ENCODE measurements at places on chromosomes 12 and 14.
A peak's percentile ranks its signal among the peaks of the same experiment; 100 is the strongest.

- no peak for DNase-seq
Observed at GRCh38 chr12:11324426-11324825, 14.2 kb upstream of the PRB4 start.

DNA sequence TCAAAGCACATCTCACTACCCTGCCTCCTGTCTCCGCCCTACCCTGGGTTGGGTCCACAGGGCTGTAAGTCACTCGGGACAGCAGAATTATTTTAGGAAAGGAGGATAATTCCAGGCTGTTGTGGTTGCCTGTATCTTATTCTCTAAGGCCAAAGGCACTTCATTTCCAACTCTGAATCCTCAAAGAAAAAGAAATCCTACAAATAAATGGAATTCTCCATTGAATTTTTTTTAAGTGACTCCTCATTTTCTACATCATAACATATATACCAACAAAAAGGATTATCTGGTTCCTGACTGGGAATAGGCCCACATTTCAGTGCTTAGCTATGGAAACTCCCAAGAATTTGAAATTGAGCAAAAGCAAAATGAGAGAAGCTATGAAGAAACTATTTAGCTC is 186.4 kb downstream of the ITPR2 start:
- no peak for DNase-seq

DNA sequence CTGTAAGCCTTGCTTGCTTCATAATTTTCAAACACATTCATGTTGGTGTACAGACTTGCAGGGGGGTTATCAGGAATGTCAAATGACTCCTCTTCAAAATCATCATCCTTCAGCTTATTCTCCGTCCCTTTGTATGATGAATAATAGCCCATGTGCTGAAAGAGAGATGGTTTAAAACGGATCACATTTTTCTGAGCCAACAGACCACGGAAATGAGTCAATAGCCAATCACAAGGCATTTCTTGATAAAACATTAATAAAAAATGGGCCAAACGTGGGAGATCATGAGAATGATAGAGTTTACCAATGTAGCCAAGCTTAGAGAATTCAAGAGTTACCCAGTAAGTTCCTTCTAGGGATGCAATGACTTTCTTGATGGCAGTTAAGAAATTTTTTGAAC is 105.5 kb downstream of the NTS start:
- DNase-seq = no peak

DNA sequence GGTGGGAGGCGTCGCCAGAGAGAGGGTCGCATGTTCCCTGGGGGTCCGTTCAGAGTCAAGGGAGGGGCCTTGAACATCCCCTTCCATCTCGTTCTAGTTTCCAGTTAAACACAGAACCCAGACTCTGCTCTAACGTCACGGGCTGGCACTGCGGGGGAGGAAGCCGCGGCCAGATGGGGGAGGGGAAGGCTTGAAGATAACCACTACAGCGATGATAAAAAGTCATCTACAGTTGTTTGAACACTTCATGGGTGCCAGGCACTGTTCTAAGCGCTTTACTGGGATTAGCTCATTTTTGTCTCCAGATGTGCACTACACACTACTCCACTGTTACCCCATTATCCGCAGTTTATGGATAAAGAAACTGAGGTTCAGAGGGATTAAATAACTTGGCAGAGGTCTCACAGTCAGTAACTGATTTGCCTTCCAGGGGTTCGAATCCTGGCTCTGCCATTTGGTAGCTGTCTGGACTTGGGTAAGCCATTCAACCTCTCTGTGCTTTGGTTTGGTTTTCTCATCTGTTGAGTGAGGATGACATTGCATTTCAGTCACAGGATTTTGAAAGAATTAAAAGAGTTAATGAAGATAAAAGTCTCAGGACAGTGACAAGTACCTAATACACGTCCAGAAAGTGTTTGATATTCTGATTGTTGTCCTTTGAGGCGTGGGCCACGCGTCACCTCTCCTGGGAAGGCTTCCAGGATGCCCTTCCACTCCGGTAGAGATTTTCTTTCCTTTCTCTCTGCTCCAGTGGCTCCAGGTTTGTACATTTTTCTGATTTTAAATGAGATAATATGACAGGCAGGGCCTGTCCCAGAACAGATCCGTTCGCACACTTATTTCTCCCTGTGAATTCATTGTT is 798 bp upstream of the RASAL1 start:
- no peak for DNase-seq

DNA sequence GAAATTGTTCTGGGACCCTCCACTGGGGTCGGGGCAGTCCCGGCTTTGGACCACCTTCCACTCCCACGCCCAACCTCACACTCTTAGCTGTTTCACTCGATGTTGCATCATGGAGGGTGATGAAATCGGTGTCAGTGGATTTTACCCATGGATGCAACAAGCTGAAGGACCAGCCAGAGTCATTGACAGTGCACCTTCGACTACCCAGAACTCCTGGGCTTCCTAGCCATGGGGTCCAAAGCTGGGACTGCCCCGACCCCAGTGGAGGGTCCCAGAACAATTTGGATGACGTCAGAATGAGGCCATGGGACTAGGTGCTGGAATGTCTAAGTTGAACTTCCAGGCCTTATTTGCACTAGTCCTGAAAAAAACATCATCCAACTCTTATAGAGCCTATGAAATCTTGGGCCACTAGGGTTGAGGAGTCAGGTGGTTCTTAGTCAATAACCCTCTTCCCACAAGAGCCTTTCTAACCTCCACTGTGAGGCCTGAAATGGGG is 882 bp upstream of the IL23A start:
- no peak for DNase-seq

- DNase-seq = no peak
Observed at GRCh38 chr12:22899184-22899583, 274.2 kb downstream of the ETNK1 start.

GRCh38 chr14:75811872-75812499 is 150.9 kb downstream of the TTLL5 start:
- peak; percentile 28 for DNase-seq

DNA sequence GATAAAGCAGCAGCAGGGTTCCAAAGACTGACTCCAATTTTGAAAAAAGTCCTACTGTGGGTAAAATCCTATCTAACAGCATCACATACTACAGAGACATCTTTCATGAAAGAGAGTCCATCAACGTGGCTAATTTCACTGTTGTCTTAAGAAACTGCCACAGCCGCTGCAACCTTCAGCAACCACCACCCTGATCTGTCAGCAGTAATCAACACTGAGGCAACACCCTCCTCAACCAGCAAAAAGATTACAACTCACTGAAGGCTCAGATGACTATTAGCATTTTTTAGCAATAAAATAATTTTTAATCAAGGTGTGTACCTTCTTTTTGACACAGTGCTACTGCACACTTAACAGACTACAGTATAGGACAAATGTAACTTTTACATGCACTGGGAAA is 6.6 kb downstream of the CAPRIN2 start:
- DNase-seq = no peak

DNA sequence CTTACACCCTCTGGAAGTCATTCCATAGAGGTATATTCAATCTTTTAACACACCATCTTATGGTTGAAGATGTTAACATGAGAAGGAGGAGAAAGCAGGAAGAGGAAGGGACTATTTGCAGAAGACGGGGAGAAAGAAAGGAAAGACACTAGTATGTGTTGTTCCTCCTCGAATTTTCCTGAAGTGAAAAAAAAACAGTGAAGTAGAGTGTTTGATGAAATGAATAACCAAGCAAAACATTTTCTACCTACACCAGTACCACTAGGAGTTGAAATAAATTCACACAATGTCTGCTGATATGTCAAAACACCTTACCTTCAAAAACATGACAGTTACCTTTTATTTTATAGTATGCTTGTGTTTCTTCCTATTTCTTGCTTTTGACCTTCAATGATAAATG is 1.4 kb upstream of the CNOT2 start:
- no peak for DNase-seq

DNA sequence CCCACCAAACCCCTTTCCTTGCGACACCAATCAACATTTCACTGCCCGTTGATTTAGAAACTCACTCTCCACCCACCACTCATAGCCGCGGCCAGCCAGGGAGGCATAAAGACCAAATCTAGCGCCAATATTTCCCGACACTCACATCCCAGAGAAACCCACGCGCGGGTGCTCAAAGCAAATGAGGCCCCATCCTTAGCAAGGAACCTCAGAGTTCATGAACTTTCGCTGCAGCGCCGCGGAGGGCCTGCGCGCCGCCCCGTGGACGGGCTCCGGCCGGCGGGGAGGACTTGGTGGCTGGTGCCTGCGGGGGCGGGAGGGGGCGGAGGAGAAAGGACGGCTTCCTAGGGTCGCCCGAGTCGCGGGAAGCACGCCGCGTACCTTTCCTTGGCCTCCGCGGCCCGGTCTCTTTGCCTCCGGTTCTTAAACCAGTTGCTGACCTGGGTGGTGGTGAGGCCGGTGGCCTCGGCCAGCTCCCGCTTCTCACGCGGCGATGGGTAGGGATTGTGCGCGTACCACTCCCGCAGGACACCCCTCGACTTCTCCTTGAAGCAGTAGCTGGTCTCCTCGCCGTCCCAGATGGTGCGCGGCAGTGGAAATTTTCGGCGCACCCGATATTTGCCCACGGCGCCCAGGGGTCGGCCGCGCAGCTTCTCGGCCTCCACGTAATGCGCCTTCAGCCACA is 886 bp downstream of the SIX1 start:
- no peak for DNase-seq

GRCh38 chr14:95814363-95815225 is 62.0 kb upstream of the TUNAR start:
- no peak for DNase-seq

DNA sequence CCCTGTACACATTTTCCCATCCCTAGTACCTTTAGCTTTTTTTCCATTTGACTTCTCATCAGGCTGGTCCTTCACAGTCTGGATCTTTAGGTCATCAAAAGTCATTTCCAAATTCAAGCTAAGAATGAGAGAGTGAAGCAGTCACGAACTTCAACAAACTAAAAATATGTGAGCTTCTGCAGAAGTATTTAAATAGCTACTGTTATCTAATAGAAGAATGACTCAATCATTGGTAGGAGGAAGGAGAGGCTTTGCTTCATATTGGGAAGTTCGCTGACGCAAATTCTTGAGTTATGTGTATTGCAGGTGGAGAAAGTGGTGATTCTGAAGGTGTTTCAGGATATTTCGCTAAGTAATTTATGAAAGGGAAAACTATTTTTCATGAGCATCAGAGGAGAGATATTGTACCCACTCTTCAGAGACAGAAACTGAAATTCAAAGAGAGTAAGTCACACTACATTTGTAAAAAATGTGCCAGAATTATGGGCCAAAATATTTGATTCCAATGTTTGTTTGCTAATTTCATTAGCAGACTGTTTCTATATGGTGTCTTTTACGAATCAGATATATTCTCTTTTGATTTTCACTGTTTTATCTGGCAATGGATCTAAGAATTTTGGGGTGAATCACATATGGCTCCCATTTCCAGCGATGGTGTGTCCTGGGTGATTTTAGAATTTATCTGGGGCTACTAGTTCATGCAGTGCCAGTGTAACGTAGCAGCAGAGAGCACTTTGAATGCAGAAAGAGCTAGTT is at the start of gene OLR1:
OLR1 (minus strand) TSS at position 160 of the 756 bp plus-strand sequence; CDS start at position 105, 55 bp downstream.
- DNase-seq = no peak

- DNase-seq = no peak
Observed at GRCh38 chr12:20120403-20120725, 248.0 kb upstream of the PDE3A start.

- DNase-seq = no peak
Observed at GRCh38 chr12:57740656-57741412, 2.3 kb upstream of the AGAP2 start.

DNA sequence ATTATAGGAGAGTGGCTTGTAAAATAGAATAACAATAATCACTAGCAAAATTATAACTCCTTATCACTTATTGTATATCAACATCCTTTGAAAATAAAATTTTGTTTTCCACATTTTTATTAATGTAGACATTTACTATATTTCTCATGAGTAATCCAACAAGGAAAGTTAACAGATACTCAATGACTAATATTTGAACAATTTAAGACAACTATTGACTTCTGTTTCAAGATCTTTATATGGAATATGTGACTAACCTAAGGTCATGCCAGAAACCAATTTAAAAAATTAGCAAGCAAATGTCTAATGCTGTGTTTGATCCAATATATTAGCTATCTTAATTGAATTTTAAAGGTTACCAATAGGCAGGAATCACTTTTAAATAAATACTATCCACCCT is 638.5 kb upstream of the FLRT2 start:
- DNase-seq = no peak
